Suprapubic skin (tissue), 4 donors: ENCODE measurements at places on chromosomes 7 and 10. TPM values are rescaled to one million over a fixed set of nuclear protein-coding genes. Genes with fewer than 3 reads are reported as not detected.

DNA sequence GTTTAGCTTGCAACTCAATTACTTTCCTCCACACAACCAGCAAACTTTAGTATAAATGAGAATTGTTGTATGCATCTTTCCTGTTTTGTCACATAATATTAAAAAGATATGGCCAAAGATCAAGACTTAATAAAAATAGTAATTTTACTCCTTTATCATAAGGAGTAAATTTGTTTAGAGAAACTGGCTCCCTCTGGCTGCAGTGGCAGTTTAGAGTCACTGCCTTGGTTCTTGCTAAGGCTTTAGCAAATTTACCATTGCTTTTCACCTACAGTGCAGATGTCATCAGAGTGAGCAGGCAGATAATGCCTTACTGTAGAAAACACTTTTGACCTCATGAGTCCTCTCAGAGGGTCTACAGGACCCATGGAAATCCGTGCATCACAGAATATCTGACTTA, 2.6 kb downstream of the PRPF18 start:
- peaks cover 21% of the 10 kb centered on the region for H3K4me1 ChIP-seq
- DNase-seq, result no peak
- peaks cover 10% of the 10 kb centered on the region for H3K36me3 ChIP-seq

- H3K36me3 ChIP-seq, result no peaks in the 10 kb centered on the region
- H3K27ac ChIP-seq, result no peak overlapping the region
- no peak for DNase-seq
- no peak overlapping the region for H3K4me3 ChIP-seq
- H3K27me3 ChIP-seq, result no peaks in the 10 kb centered on the region
- H3K4me1 ChIP-seq, result no peaks in the 10 kb centered on the region
These were observed 1694.7 kb upstream of the LRRTM3 start for GRCh38 chr10:65231148-65231547.

- H3K36me3 ChIP-seq, result no peaks in the 10 kb centered on the region
- no peaks in the 10 kb centered on the region for H3K27me3 ChIP-seq
- no peaks in the 10 kb centered on the region for H3K4me1 ChIP-seq
- no peak for DNase-seq
These were observed 31.0 kb upstream of the ABCB4 start for GRCh38 chr7:87506246-87507180.

DNA sequence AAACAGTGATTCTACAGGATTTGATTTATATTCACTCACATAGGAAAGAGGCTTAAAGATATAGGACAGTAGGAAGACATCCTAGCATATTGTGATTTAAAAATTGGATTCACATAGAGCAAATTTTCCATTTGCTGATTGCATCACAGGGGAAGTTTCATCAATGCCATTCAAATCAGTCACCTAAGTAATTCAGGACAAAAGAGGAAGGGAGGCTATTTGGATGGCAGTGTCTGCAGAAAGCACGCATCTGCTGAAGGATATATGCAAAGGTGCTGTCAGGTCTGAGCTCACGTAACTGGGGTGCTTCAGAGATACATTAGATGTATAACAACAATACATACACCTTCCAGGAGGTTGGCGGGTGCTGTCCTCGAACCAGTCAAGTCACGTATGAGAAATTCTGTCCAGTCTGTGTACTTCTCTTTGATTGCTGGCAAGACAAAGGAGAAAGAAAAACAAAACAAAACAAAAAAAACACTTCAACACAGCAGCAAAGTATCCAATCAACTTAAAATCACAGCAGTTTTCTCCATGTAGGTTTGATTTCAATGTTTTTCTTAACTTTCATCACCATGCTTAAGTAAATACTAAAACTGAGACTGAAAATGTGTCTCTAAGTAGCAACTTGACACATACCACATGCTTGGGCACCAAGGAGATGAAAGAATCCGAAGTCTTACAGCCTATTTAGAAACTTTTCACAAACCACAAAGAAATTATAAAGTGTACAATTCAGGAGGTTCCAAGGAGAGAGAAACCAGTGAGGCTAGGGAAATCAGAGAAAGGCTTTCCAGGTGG, 125.1 kb downstream of the SFMBT2 start:
- no peaks in the 10 kb centered on the region for H3K36me3 ChIP-seq
- H3K27ac ChIP-seq, result no peak overlapping the region
- H3K27me3 ChIP-seq, result no peaks in the 10 kb centered on the region
- no peak overlapping the region for H3K4me3 ChIP-seq
- DNase-seq, result no peak

DNA sequence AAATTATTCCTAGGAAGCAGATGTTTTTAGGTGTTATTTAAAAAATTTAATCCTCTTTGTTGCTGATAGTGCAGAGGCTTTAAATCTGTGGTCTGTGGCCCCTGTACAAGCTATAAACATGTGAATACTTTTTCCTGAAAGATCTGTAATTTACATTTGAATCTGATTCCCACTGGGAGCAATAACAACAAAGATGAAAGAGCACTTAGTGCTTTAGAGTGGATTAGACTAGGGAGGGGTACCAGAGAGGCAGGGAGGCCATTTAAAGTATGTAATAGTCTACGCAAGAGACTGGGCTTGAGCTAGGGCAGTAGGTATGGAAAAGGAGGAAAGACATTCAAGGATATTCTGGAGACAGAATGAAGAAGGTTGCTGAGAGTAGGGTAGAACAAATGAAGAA, 19.1 kb downstream of the BTRC start:
- no peaks in the 10 kb centered on the region for H3K4me1 ChIP-seq
- DNase-seq, result no peak
- no peak overlapping the region for H3K4me3 ChIP-seq
- H3K27me3 ChIP-seq, result no peaks in the 10 kb centered on the region

- H3K27me3 ChIP-seq, result no peaks in the 10 kb centered on the region
- no peak for DNase-seq
- H3K36me3 ChIP-seq, result no peaks in the 10 kb centered on the region
- no peaks in the 10 kb centered on the region for H3K4me1 ChIP-seq
These were observed 63.9 kb downstream of the HECTD2 start for GRCh38 chr10:91474009-91474408.

DNA sequence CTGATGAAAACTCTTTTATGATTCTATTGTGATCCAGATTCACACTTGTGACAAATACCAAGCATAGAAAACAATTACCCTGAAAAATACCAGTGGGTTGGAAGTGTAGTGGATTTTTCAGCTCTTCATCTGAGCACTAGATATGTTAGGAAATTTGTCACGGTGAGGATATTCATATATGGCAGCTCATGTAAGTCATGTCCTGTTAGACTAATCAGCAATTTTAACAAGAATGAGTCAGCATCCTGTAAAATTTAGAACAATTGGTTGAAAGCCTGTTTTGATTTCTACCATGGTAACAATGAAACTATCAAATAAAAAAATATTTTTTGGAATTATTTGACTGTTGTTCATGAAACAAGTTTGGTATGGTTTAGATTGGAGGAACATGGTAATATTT, 334.3 kb downstream of the CACNA2D1 start:
- H3K27me3 ChIP-seq, result no peaks in the 10 kb centered on the region
- H3K4me1 ChIP-seq, result peaks cover 5% of the 10 kb centered on the region
- DNase-seq, result no peak

- H3K36me3 ChIP-seq, result no peaks in the 10 kb centered on the region
- no peak for DNase-seq
- peak overlapping the region; percentile 77 for H3K4me3 ChIP-seq
- peaks cover 15% of the 10 kb centered on the region for H3K4me1 ChIP-seq
- no peaks in the 10 kb centered on the region for H3K27me3 ChIP-seq
These were observed 864 bp downstream of the PSTK start for GRCh38 chr10:122981066-122981464.

- no peaks in the 10 kb centered on the region for H3K27me3 ChIP-seq
- H3K4me1 ChIP-seq, result peaks cover 71% of the 10 kb centered on the region
- H3K4me3 ChIP-seq, result no peak overlapping the region
- peaks cover 33% of the 10 kb centered on the region for H3K36me3 ChIP-seq
- DNase-seq, result no peak
These were observed 20.6 kb downstream of the DNAJB6 start for GRCh38 chr7:157357129-157358040.

- peak overlapping the region; percentile 99 for H3K27ac ChIP-seq
- H3K4me1 ChIP-seq, result peaks cover 19% of the 10 kb centered on the region
- DNase-seq, result no peak
- peak overlapping the region; percentile 98 for H3K4me3 ChIP-seq
These were observed 652 bp upstream of the VPS26A start for GRCh38 chr10:69123306-69123746.

DNA sequence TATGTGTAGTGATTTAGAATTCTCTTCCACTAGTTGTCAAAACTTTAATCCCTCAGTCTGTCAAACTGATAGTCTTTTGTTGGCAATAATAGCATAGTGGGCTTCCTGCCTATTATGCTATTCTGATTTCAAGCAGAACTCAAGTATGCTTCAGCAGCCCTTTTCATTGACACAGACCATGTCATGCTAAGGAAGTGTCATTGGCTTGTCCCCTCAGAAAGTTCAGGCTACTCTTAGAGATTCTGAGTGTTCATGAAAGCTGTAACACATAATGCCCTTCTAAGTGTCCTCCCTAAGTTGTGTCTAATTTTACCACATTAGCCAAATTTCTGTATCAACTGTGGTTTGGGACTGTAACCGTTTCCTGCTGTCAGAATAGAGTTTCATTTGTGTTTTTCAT, 198.7 kb downstream of the THSD7A start:
- no peak overlapping the region for H3K4me3 ChIP-seq
- H3K4me1 ChIP-seq, result no peaks in the 10 kb centered on the region
- no peaks in the 10 kb centered on the region for H3K27me3 ChIP-seq
- no peaks in the 10 kb centered on the region for H3K36me3 ChIP-seq
- no peak for DNase-seq

GRCh38 chr7:54485044-54485443, 57.1 kb upstream of the VSTM2A start:
- H3K27ac ChIP-seq, result no peak overlapping the region
- no peak for DNase-seq
- no peak overlapping the region for H3K4me3 ChIP-seq
- H3K27me3 ChIP-seq, result no peaks in the 10 kb centered on the region
- H3K36me3 ChIP-seq, result no peaks in the 10 kb centered on the region

GRCh38 chr7:129351320-129351719, 82.9 kb upstream of the STRIP2 start:
- no peaks in the 10 kb centered on the region for H3K36me3 ChIP-seq
- no peak overlapping the region for H3K4me3 ChIP-seq
- no peak for DNase-seq
- no peak overlapping the region for H3K27ac ChIP-seq

GRCh38 chr10:66925896-66926715, at the start of gene LRRTM3:
Gene LRRTM3 (plus strand): TSS chr10:66926036.
- H3K36me3 ChIP-seq, result no peaks in the 10 kb centered on the region
- H3K27me3 ChIP-seq, result peaks cover 49% of the 10 kb centered on the region
- H3K27ac ChIP-seq, result no peak within 1 kb of the TSS
- H3K4me3 ChIP-seq, result no peak within 1 kb of the TSS
- DNase-seq, result no peak

- H3K36me3 ChIP-seq, result no peaks in the 10 kb centered on the region
- no peak overlapping the region for H3K4me3 ChIP-seq
- no peaks in the 10 kb centered on the region for H3K4me1 ChIP-seq
These were observed 70.4 kb downstream of the TBXAS1 start for GRCh38 chr7:139899328-139899955.

DNA sequence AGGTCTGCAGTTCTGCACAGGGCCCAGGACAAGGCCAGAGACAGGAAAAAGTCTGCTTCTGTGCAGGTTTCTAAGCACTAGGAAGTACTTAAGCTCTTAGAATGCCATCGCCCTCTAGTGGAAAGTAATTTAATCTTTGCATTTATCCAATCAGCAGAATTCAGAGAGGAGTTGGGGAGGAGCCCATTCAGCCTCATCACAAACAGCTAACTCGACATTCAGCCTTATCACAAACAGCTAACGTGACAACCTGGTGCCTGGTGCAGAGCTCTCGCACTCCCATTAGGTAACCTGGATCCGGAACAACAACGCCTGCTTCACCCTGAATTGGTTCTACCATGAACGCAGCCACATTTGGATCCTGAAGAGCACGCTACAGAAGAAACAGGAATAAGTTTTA, 15.2 kb downstream of the OAT start:
- H3K36me3 ChIP-seq, result peaks cover 93% of the 10 kb centered on the region
- H3K4me1 ChIP-seq, result peaks cover 3% of the 10 kb centered on the region
- H3K27me3 ChIP-seq, result no peaks in the 10 kb centered on the region
- H3K4me3 ChIP-seq, result no peak overlapping the region
- no peak overlapping the region for H3K27ac ChIP-seq

DNA sequence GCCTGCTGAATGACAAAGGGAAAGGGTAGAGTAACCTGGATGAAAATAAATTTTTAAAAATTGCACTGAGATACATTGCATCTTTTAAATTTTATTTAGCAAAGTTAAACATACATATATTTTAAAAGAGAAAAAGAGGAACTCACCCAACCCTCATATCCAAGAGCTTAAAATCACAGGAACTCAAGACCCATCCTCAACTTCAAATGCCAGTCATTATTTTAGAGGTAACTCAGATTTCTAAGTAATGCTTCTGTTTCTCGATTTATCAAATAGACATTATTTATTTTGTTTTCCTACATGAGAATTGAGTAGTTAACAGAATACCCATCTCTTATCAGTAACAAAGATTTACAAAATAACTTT, 32.4 kb upstream of the KMT2E start:
- H3K4me1 ChIP-seq, result peaks cover 90% of the 10 kb centered on the region
- H3K27ac ChIP-seq, result peak overlapping the region; percentile 95
- H3K27me3 ChIP-seq, result no peaks in the 10 kb centered on the region
- DNase-seq, result no peak
- H3K4me3 ChIP-seq, result no peak overlapping the region

GRCh38 chr7:73978661-73979563, 49.1 kb upstream of the ELN start:
- peak; percentile 58 for DNase-seq
- H3K4me3 ChIP-seq, result no peak overlapping the region
- no peak overlapping the region for H3K27ac ChIP-seq
- no peaks in the 10 kb centered on the region for H3K27me3 ChIP-seq

GRCh38 chr10:86446440-86446839, 75.2 kb downstream of the WAPL start:
- H3K36me3 ChIP-seq, result peaks cover 85% of the 10 kb centered on the region
- H3K4me3 ChIP-seq, result no peak overlapping the region
- H3K27ac ChIP-seq, result no peak overlapping the region

- no peak overlapping the region for H3K27ac ChIP-seq
- H3K36me3 ChIP-seq, result no peaks in the 10 kb centered on the region
- H3K27me3 ChIP-seq, result no peaks in the 10 kb centered on the region
- H3K4me3 ChIP-seq, result no peak overlapping the region
These were observed 253.2 kb downstream of the CAMK1D start for GRCh38 chr10:12602521-12602920.

- H3K36me3 ChIP-seq, result no peaks in the 10 kb centered on the region
- no peaks in the 10 kb centered on the region for H3K27me3 ChIP-seq
- H3K27ac ChIP-seq, result no peak overlapping the region
- no peaks in the 10 kb centered on the region for H3K4me1 ChIP-seq
These were observed 143.7 kb upstream of the RNF32 start for GRCh38 chr7:156496865-156497264.

- peaks cover 23% of the 10 kb centered on the region for H3K27me3 ChIP-seq
- H3K4me3 ChIP-seq, result no peak overlapping the region
- no peak for DNase-seq
- no peaks in the 10 kb centered on the region for H3K36me3 ChIP-seq
- no peak overlapping the region for H3K27ac ChIP-seq
- peaks cover 4% of the 10 kb centered on the region for H3K4me1 ChIP-seq
These were observed 120.3 kb downstream of the BUB3 start for GRCh38 chr10:123274306-123275135.

C10orf53 gene
- total RNA-seq, result not detected

HOXA6 gene
- 7.7 TPM for total RNA-seq

DPY19L1 gene
- total RNA-seq, result 10.8 TPM

PON1 gene
- 0.97 TPM for total RNA-seq

CPA1 gene
- total RNA-seq, result not detected

LRCH4 gene
- 68.9 TPM for total RNA-seq

GRID2IP gene
- 1.0 TPM for total RNA-seq

KIF20B gene
- 5.4 TPM for total RNA-seq
